ENCODE measurements at places on chromosomes 6 and 20.

GRCh38 chr6:87155842-87156815 lies 764 bp downstream of the ZNF292 start:
- DNase-seq: peak; percentile 66

DNA sequence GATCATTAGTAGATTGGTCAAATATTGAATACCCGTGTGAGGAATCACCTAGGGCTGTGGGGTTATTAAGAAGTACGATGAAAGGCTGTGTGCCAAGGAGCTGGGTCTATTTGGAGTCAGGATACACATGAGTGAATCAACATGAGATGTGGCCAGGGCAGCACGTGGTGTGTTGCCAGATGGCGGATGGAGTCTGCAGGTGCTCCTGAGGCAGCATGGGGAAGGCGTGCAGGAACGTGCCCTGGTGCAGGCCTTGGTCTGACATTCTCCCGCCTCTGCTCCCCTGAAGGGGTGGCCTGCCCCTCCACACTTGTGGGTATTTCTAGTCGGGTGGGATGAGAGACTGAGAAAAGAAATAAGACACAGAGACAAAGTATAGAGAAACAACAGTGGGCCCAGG lies 39.0 kb upstream of the SLC22A1 start:
- DNase-seq: no peak

DNA sequence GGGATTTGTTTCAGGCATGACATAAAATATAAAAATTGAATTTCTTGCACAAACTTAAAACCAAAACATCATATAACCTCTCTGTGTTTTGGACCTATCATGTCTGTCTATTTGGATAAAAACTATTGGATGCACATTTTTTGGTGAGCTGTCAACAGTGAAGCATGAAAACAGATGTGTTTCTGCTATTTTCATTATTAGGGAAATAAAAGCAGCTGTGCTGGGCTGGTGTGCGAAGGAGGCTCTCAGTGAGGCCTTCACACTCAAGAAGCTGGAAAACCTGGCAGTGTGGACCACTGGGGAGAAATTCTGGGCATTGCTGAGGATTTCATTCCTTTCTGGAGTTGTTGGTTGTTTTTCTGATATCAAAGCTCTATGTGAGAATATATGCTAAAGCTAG lies 395.3 kb downstream of the GJA1 start:
- no peak for DNase-seq

- DNase-seq: no peak
Observed at GRCh38 chr6:166346965-166347364, 4.6 kb upstream of the SFT2D1 start.

GRCh38 chr6:104754788-104755409 lies 104.8 kb downstream of the HACE1 start:
- no peak for DNase-seq

DNA sequence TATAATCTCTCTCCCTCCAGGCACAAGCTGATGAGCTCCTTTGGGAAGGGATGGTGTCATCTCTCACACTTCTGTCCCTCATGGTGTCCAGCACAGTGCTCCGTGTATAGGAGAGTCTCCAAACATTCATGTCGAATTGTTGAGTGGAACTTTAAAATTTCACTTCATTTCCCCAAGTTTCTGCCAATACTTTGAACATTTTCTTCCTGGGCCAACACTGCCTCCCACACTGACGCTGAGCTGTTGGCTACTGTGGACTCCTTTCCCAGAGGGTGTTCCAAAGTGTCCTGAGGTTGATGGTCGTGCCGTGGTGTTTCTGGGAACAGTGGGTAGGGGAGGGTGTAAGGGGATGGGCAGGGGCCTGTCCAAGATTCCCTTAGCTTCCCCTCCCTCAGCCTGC lies 122.7 kb downstream of the TIAM2 start:
- no peak for DNase-seq

DNA sequence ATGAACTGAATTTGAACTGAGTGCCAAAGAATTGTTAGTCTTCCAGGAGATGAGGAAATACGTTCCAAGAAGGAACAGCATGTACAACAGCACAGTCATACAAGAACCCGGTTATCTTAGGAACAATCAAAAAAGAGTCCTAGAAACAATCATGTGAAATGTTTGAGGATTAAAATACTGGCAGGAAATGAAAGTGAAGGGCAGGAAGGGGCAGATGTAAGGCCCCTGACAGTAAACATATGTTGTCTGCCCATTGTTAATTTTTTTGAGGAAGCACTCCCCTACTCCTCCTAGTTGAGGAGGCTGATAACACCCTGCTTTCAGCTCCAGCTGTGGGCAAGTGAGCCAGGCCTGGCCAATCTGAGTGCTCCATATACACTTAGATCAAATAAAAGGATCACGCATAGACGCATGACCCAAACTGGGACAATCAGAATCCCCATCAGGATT lies 220.9 kb downstream of the HACE1 start:
- DNase-seq: peak; percentile 16

DNA sequence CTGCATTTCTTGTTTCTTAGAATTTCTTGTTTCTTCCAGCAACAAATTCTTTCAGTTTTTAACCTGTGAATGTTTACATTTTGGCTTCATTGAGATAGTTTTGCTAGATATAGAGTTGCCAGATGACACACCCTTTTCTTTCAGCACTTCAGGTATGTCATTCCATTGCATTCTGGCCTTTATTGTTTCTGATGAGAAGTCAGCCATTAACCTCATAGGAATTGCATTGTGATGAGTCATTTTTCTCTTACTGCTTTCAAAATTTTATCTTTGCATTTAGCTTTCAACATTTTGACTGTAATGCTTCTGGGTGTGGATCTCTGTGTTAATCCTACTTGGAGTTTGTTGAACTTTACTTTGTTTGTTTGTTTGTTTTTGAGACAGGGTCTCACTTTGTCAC lies 440.3 kb upstream of the HS3ST5 start:
- DNase-seq: peak; percentile 19

DNA sequence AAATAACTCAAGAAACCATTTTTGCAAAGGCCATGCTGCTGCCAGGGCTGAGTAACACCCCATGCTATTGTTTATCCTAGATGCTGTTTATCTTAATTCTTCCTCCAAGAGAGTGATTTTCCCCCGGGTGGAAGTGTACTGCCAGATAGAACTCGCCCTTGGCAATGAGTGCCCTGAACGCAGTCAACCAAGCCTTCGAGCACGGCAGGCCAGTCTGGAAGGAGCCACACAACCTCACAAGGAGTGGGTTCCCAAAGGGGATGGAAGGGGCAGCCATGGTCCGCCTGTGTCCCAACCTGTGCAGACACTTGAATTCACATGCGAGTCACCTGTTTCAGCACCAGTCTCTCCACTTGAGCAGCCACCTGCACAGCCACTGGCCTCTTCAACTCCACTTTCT lies 31.9 kb downstream of the PNPLA1 start:
- DNase-seq: no peak

GRCh38 chr6:96832780-96833179 lies 4.5 kb downstream of the GPR63 start:
- DNase-seq: no peak

DNA sequence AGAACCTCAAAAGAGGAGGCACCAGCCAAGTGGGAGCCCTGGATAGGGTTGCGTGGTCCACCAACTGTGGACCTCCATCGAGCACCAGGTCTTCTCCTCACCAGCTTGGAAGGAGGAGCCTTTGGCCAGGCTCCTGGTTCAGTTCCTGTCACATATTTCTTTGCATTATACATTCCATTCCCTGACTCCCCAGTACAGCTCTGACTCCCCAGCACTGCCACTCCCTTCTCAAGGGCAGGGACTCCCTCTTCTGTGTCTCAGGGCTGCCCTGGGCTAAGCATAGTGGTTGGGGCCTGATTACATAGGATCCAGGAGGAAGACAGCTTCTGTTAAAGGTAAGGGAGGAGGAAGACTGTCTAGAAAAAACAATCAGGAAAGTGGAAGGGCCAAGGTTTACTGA lies 91.1 kb downstream of the MRPL14 start:
- DNase-seq: peak; percentile 50

GRCh38 chr6:149821492-149821891 lies 42.7 kb downstream of the LRP11 start:
- no peak for DNase-seq

GRCh38 chr6:110448846-110449540 lies 27.4 kb downstream of the SLC22A16 start:
- no peak for DNase-seq

DNA sequence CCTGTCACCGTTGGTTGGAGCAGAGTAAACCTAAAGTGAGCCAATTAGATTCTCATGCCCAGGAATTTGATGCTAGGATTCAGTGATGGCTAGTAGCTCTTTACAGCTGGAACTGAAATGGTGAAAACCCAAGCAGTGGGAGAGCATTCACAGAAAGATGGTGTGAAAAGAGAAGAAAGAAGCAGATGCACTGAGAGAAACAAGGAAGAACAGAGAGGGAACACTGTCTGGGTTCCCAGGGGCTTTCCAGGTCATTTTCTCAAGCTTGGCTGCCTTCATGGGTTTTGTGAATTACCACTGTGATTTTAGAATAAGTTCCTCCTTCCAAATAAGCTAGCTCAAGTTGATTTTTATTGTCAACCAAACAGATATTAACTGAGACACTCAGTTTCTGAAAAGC lies 104.1 kb upstream of the AKIRIN2 start:
- no peak for DNase-seq

GRCh38 chr6:1190366-1190765 lies 121.5 kb upstream of the FOXQ1 start:
- DNase-seq: peak; percentile 97

- no peak for DNase-seq
Observed at GRCh38 chr20:62694868-62695267, 13.8 kb upstream of the NTSR1 start.

- no peak for DNase-seq
Observed at GRCh38 chr6:91697010-91697695, 1110.3 kb upstream of the MAP3K7 start.

- DNase-seq: peak; percentile 2
Observed at GRCh38 chr6:89536231-89536630, 102.3 kb downstream of the LYRM2 start.

DNA sequence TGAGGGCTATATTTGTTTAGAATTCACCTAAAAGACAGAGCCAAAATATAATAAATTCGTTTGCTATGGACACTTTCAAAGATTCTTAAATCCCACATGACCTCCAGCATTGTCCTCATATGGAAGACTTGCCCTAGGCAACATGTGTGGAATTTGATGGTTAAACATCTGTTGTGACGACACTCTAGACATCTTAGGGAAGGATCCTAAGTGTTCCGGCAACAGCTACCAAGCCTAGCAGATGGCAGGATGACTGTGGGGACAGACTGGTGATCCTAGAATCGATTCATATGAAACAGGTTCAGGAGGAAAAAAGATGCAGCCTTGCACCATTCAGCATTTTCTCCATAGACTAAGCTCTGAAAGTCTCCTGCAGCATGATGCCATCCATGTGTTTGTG lies 77.6 kb upstream of the BACH2 start:
- no peak for DNase-seq

DNA sequence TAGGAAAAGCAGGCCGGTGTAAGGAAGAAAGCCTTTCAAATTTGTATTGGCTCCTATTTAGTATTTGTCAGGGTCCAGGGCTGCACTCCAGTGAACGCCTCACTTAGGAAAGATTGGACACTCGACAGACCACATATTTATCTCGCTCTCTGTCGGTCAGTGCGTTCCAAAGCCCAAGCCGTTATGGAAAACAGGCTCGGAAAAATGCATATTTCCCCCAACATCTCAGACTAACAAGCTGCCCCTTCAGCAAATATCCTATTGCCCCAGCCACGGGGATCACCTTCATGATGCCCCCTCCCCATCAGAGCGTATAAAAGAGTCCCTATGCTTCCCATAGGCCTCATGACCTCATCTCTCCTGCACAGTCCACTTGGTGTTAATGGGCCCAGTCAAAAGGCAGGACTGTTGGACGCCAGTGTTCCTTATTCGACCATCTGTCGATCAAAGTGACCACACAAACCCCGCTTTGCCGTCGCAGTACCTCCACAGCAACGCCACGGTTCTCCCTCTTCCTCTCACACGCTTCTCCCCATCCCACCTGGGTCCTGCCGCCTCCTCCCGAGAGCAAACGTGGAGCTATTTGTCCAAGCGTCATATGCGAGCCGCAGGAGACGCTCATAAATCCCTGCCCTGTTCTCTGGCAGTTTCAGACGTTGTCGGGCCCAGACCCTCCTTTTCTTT lies 63.3 kb downstream of the NPEPL1 start:
- DNase-seq: no peak

- DNase-seq: no peak
Observed at GRCh38 chr6:17519120-17519519, 81.0 kb upstream of the FAM8A1 start.

DNA sequence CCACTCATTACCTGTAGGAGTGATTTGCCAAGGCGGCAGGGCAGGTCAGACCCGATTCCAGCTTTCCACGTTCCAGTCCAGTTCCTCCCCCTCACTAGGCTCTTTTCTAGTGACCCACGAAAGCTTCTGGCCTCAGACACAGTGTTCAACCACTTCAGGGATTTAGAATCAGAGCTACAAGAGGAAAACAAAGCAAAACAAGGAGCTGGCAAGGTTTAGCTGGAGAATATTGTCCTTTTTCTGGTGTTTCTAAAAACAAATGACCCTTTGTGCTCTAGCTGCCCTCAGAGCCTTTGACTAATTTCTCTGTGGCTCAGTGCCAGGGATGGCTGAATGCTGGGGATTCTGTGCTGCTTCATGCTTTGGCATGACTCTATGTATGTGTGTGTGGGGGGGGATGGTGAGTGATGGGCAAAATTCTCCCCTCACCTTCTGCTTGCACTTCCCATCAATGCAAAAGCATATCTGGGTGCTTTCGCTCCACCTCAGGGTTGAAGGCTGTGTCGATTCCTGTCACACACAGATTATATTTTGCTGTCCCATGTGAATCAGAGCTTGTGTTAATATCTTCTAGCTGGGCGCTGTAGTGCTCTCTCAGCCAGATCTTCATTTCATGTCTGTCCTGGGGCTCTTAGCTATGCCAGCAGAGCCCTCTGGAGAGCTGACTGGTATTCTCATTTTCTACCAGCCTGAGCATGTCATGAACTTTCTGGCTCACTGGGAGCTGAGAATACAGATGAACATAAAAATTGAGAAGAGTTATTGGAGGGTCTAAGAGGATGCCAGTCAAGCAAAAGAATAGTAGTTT lies 19.3 kb upstream of the NEDD9 start:
- peak; percentile 53 for DNase-seq

GRCh38 chr20:59354460-59354859 lies 54.0 kb downstream of the EDN3 start:
- DNase-seq: no peak

GRCh38 chr6:101397199-101397598 lies 3.7 kb downstream of the GRIK2 start:
- peak; percentile 43 for DNase-seq

DNA sequence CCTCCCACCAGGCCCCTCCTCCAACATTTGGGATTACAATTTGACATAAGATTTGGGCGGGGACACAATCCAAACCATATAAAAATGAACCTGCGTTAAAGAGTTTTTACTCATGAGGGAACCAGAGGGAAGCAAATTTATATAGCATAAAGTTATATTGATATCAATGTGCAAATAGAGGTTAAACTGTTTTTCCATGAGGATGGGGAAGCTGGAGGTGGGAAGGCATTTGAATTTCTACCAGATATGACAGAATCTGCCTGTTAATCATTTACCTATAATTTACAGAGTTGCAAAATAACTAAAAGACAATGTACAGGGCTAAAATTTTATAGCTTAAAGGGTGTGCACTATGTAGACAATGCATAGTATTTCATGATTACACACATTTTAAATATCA lies 322.0 kb upstream of the FKBP1C start:
- no peak for DNase-seq

GRCh38 chr6:73152556-73152955 lies 72.7 kb downstream of the KHDC1L start:
- DNase-seq: no peak

All from ELR (cell line).